ENCODE measurements at places on chromosomes 6 and 20.

DNA sequence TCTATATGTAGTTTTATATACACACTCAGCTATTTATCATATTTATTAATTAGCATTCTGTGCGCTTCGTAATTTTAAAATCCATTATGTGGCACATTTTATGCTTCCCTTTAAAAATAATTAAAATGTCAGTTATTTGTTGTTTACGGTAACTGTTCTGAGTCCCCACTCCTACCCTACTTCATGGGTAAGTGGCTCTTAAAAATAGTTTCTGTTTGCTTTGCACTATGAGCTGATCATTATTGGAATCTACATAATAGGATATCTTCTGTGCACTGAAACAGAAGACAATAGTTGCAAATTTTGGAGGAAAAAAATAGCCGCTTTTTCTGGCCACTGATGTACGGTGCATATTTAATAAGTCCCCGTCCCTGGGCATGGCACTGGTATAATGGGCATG lies 25.2 kb downstream of the LCA5 start:
- no peak for DNase-seq

GRCh38 chr6:10831609-10832008 lies 6.7 kb downstream of the MAK start:
- no peak for DNase-seq

- no peak for DNase-seq
Measured at GRCh38 chr20:16296931-16297330, 276.3 kb downstream of the KIF16B start.

DNA sequence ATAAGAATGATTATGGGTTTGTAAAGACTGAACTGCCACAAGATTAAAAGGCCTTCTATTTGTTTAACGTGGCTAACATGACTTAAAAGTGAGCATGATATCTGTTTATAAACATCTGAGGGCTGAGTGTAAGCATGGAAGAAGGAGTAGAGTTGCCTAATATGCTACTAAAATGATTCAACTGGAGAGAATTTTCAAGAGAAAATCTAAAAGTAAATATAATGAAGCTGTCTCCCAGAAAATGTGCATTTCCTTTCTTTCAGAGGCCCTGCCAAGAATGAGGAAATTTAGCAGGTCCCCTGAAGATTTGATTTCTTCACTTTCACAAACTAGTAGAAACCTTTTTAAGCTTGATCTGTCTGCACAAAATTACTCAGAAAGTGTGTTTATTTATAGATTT lies 4.2 kb upstream of the EYA4 start:
- no peak for DNase-seq
